Natural killer cell (primary cell): ENCODE measurements at places on chromosomes 6 and 20. TPM values are rescaled to one million over a fixed set of nuclear protein-coding genes. Genes with fewer than 3 reads are reported as not detected.

The MUC21 gene
- not detected for total RNA-seq

The FAM162B gene
- total RNA-seq, result not detected

The SCGN gene
- total RNA-seq, result not detected

The COL20A1 gene
- 0.12 TPM for total RNA-seq

- DNase-seq, result no peak
These were observed 143.2 kb upstream of the RUNX2 start for GRCh38 chr6:45184937-45185336.
